ENCODE measurements at places on chromosomes 16 and 17.

DNA sequence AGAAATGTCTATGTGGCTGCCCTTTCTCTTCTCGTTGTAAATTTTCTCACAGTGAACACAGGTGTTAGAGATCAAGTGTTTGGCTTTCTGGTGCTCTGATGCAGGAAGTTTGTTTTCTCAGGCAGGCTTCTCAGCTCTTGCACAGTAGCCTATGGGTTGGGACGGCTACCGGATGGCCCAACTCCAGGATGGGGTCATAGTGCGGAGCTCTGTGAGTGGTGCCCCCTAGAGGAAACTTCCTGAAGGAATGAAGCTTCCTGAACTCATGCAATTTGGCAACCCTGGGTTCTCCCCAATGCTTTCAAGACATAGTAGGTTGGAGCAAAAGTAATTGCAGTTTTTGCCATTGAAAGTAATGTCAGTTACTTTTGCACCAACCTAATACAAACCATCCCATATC is 407.5 kb upstream of the HSBP1 start:
- DNase-seq: no peak

DNA sequence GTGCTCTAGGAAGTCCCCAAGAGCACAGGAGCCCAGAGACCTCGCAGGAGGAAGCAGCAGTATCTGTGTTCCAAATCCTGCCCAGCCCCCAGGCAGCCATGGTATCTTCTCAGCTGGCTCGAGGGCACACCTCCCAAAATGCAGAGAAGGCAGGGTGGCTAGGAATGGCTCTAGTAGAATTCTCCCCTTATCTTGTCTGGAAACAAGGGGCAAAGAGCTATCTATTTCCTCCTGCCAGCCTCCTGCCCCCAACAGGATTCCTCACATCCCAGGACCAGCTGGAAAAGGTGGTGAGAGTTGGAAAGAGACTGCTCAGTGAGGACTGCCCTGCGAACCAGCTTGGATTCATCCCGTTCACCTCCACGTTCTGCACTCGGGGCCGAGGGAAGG is 8.6 kb upstream of the TSPOAP1 start:
- DNase-seq: no peak

- no peak for DNase-seq
These were observed 360.3 kb upstream of the ASIC2 start for GRCh38 chr17:33653399-33653788.

GRCh38 chr17:8284126-8284525 is 4.3 kb upstream of the RANGRF start:
- no peak for DNase-seq

- no peak for DNase-seq
These were observed 1.8 kb downstream of the JPT1 start for GRCh38 chr17:75152523-75152921.

DNA sequence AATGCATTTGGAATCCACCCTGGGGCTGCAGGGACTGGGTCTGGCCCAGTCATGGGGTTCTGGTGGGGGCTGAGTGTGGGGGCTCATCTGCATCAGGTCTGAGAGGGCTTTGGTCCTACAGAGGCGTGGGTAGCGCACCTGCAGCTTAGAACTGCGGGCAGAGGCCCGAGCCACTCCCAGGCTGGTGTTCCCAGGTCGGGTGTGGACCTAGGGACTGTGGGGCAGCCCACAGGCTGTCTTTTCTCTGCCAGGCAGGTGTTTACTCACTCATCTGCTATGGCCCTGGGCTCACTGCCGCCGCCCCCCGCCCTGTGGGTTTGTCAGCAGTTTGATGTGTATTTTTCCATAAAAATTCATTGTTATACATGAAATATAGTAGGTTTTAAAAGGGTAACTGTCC is 27.0 kb upstream of the DOC2B start:
- DNase-seq: no peak
